ENCODE measurements at places on chromosomes 12 and 14.
A peak's percentile ranks its signal among the peaks of the same experiment; 100 is the strongest.

DNA sequence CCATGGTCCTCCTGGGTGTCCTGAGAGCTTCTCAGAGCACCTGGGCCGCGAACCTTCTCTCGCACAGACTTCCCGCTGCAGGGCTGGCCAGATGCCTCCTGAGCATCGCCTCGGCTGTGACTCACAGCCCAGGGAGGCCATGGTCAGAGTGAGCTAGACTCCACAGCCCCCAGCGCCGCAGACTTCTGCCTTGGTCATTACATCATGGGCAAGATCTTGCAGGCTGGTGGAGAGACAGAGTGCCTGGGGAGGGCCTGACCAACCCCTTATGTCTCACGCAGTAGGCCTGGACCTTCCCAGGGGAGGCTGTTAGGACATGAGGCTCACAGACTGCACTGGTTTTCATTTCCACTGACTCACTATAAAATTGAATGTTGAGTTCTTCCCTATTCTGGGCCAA, 41.8 kb downstream of the SMOC1 start:
- DNase-seq: peak; percentile 28

- no peak for DNase-seq
Measured at GRCh38 chr12:30874455-30875321, 51.9 kb upstream of the TSPAN11 start.

GRCh38 chr14:101369916-101370592, 191.2 kb upstream of the DIO3 start:
- DNase-seq: no peak

- no peak for DNase-seq
Measured at GRCh38 chr12:63787306-63787705, 7.6 kb downstream of the RXYLT1 start.

- no peak for DNase-seq
Measured at GRCh38 chr14:23053426-23053825, 3.9 kb downstream of the CDH24 start.

DNA sequence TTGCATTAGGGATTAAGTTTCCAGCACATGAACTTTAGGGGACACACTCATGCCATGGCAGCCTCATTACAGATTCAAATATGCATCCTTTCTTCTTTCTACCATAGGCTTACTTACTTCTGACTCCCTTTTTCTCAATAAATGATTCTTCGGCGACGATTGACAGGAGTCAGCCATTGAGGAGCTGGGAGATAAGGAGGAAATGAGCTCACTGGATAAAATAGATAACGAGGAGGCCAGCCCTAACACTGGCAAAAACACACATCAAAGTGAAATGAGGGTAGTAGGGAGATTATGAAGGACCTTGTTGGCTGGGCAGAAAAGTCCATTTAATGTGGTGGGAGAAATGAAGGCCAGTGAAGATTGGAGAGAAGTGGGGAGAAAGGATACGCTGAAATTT, 172.2 kb downstream of the SLC41A2 start:
- no peak for DNase-seq

- no peak for DNase-seq
Measured at GRCh38 chr12:52254180-52254964, 20.1 kb upstream of the KRT86 start.

GRCh38 chr12:21800011-21800410, 25.5 kb upstream of the KCNJ8 start:
- no peak for DNase-seq

- DNase-seq: no peak
Measured at GRCh38 chr12:14621826-14622225, 54.1 kb upstream of the PLBD1 start.

GRCh38 chr14:74980731-74981461, 21.8 kb upstream of the EIF2B2 start:
- no peak for DNase-seq

- DNase-seq: no peak
Measured at GRCh38 chr12:20950248-20950647, 139.7 kb downstream of the SLCO1B3 start.

DNA sequence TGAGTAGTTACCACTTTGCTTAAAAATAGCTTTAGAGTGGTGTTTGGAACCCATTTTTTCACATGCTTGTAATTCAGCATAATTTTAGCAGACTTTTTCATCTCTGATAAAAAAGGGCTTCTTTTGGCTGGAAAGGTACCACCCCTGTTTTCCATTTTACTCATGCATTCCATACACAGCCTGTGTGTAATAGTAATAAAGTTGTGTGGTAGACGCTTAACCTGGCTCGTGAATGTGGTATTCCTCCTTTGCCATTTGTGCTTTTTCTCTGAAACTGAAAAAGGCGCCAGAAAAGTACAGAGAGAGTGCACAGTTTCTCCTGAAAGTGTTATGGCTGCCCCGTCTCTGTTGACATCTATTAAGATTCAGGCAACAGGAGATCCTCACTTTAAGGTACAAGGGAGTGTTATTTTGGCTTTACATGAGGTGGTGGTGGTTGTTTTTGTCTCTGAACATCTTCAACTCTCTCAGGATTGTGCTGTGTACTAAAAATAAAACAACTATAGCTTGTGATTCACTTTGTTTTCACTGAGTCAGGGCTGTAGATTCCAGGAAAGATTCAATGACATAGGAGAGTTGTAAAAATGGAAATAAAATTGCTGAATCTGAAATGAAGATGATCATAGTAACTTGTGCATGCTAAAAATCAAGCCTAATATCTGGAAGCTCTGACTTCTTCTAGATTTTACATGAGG, 45.6 kb upstream of the MIS18BP1 start:
- DNase-seq: no peak

DNA sequence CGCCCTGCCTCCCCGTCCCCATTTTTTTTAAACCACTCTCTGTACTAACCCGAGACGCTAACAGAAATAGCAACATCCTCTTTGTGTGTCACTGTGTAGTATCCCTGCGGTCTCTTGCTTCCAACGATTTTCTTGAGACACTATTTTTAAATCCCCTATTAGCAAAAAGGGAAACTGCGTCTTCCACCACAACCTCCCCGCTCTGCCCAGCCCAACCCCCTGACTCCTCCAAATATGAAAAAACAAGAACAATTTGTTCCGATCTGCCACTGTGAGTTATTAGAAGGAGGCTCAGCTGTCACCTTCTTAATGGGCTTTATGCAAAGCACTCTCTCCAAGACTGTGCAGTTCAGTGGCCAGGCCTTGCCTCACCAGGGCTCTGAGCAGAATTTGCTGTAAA, 76.3 kb downstream of the MAP1LC3B2 start:
- DNase-seq: no peak

DNA sequence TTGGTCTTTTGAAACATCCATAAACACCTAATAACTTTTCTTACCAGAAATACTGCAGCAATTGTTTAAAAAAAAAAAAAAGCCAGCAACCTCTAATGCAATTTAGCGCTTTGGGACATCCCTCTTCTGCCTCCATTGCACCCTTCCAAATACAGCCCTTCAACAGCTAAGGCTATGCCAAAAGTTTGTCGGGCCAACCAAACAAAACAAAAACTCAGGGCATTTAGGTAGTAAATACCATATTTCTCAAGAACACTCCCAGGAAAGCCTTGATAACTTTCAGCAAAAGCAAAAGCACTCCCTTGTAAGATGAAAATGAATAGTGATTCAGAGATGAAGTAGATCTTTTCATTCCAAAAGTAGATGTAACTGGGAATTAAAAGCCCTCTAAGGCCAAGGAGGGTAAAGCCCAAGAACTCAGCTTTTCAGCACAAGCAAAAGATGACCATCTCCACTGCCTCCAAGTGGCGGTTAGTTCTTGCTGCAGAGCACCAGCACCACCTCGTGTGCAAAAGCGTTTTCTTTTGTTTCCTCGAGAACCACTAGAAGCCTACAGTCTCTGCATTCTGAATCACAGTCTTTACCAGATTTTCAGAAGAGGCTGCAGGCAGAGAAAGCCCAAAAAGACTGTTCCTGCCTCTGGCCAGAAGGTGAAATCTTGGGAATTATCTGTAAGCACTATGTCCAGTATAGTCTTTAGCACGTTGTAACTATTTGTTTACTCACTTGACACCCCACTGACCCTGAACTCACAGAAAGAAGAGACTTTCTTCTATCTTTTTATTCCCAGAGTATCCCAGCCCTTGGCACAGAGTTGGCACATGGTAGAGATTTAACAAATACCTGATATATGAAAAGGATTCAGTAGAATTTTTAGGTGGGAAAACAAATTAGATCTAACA, 53.1 kb downstream of the SIX6 start:
- DNase-seq: peak; percentile 22

DNA sequence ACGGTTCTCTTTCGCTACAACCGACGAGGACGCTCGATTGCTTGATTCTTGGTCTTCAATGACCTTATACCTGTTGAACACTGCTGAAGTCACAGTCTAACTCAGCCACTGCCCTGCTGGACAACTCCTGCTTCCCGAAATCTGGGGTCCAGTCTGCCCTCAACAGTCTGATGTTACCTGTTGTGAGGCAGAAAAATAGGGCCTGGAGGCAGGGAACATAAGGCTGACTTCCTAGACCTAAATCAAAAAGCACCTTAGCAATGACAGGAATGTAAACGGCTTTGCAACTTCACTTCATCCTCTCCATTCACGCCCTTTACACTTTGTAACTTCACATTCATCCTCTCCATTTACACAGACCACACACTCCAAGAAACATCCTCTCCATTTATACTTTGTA, 597 bp upstream of the GLTP start:
- DNase-seq: no peak

DNA sequence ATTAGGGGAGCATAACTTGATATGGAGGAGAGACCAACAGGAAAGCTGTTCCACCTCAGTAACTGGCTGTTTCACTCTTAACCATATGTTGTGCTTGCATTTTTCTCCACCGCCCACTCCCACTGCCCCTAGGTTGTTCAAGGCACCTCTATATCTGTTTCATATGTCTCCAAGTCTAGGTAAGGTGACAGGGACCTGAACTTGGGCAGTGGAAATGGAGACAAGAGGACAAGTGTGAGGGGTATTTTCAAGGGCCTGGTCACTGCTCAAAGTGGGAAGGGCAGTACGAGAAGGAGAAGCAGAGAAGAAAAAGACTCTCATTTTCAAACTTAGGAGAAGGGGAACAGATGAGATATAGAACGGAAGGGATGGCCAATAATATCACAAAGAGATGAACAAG, 3.1 kb downstream of the SLC38A1 start:
- DNase-seq: no peak
